Stimulated activated CD4-positive, alpha-beta T cell treated with anti-CD3 and anti-CD28 coated beads, Interleukin-12 subunit alpha, Interleukin-12 subunit beta, amount 100 ng/mL, for 48 hours (primary cell): ENCODE measurements at places on chromosomes 6 and 20.

DNA sequence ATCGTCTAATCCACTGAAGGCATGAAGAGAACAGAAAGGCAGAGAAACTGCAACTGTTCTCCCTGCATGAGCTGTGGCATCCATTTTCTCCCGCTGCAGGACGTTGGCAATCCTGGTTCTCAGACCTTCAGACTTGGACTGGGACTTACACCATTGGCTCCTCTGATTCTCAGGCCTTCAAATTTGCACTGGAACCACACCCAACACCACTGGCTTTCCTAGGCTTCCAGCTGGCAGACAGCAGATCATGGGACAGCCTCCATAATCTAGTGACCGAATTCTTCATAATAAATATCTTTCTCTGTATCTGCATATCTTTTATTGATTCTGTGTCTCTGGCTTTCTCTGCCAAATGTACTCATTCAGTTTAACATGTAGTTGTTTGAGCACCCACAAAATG, 14.1 kb upstream of the ARG1 start:
- no peak for DNase-seq

DNA sequence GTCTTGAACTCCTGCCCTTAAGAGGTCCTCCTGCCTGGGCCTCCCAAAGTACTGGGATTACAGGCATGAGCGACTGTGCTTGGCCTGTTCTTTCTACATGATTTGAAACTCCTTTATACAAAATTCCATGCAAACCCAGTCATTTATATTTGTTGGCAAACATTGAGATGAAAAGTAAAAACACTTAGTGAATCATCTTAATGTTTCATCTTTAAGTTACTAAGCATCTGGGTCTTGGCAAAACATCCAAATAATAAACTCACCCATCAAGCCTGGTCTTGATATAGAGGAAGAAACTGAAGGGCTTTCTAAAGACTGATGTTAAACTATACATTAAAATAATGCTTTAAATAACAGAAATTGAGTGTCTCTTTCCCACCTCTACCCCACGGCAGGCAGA, 95.1 kb downstream of the FUT9 start:
- no peak for DNase-seq

DNA sequence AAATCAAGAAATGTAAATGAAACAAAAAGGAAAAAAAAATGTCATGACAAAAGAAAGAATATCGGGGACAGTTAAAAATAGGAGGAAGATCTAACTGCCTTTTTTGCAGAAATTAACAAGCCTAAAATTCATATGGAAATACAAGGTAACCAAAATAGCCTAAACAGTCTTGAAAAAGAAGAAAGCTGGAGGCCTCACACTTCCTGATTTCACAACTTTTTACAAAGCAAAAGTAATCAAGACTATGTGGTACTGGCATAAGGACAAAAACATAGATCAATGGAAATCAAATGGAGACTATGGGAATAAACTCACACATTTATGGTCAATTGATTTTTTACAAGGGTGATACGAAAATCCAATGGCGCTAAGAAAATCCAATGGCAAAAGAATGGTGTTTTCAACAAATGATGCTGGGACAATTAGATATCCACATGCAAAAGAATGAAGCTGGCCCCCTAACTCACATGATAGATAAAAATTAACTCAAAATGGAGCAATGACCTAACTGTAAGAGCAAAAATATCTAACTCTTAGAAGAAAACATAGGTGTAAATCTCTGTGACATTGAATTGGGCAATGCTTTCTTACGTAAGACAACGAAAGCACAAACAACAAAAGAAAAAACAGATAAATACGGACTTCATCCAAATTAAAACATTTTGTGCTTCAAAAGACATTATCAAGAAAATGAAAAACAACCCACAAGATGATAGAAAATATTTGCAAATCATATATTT, 24.5 kb downstream of the MAP3K5 start:
- no peak for DNase-seq

GRCh38 chr20:33299111-33299603, 16.1 kb downstream of the BPIFB1 start:
- DNase-seq, result peak; percentile 56

GRCh38 chr20:17705916-17706315, 6.2 kb downstream of the BANF2 start:
- no peak for DNase-seq

- DNase-seq, result no peak
Measured at GRCh38 chr6:153849072-153849779, 189.8 kb upstream of the OPRM1 start.

- no peak for DNase-seq
Measured at GRCh38 chr6:7528565-7528964, 12.9 kb upstream of the DSP start.

- DNase-seq, result no peak
Measured at GRCh38 chr20:53425941-53426340, 167.7 kb downstream of the ZNF217 start.

DNA sequence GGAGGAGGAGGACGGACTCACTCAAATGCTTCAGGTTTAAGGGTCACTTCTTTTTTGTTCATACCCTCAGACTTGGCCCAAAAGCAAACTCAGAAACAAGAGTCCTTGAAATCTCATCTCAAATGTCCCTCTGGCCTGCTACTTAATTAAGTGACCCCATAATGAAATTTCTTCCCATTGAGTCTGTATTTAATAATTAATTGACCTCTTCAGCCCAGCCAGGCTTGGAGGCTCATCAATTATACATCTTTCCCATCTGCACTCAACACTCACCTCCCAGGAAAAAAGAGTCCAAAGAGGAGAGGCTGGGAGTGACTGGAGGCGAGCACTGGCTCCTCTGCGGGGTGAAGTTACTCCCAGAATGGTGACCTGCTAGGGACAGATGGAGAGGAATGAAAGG, 90.5 kb upstream of the EYA2 start:
- no peak for DNase-seq

GRCh38 chr20:46652699-46653098, 1.4 kb upstream of the SLC13A3 start:
- no peak for DNase-seq
